ENCODE measurements at places on chromosomes 5 and 9.

DNA sequence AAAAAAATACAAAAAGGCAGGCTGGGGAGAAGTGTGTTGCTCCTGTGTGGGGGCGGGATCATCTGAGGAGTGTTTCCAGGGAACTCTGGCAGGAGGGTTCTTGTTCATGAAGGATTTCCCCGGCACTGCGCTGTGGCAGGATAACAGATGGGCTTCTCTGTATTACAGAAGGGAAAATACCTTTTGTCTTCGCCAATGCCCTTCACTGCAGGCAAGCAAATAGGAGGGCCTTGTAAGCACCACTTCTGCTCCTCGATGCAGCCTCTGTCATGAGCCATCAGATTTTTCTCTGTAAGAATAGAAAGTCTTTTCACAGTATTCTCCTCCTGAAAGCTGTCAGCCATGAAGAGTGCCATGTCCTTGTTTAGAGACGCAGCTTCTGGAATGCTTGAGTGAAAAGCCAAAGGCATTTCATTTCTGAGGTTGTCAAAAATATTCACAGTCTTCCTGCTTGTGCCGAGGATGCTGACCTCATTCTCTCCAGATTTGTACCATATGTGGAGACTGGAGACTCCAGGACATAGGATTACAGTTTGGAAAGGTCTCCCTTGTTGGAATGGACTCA is 294.0 kb downstream of the YTHDC2 start:
- DNase-seq, result no peak

- no peak for DNase-seq
Observed at GRCh38 chr9:86966852-86967511, 19.7 kb upstream of the GAS1 start.

DNA sequence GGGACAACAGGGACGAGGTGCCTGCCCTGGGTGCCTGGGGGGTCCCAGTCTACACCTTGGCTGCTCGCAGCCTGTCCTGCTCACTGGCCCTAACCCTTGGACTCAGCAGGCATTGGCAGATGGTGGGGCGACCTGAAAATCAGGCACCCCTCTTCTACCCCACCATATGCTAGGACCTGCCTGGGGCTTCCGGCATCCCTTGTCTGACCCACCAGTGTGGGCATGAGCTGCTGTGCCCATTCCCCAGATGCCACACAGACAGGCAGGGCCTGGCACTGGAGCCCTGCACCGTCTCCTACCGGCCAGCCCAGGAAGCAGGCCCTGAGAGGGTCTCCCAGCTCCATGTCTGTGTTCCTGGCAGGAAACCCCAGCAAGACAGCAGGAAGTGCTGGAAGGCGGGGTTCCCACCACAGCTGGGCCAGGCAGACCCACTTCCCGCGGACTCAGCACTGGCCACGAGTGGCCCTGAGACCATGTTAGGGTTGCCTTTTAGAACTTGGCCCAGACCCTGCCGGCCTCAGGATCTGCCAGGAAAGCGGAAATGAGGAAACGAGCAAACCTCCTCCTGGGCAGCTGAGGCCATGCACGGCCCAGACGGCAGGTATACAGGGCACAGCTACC is 3.1 kb downstream of the NINJ1 start:
- DNase-seq, result no peak

- no peak for DNase-seq
Observed at GRCh38 chr9:120710110-120710981, 3.9 kb downstream of the MEGF9 start.

DNA sequence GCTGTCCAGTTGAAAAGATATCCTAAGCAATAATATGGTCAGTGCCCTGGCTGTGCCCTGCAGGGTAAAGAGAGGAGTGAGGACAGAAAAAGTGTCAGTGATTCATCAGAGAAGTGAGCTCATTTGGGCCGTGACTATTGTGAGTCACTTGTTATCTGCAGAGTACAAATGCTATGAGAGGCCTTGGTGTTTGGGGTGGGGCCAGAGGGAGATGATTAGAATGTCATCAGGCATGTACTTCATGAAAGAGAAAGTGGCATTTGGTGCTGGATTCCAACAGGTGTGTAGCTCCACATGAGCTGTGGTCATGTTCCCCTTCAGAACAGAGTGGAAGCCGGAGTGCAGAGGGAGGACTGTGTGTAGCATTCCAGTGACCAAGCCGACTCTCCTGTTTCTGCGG is 174.1 kb downstream of the KDM4C start:
- DNase-seq, result peak; percentile 70

- no peak for DNase-seq
Observed at GRCh38 chr5:142860270-142860669, 90.1 kb downstream of the ARHGAP26 start.

DNA sequence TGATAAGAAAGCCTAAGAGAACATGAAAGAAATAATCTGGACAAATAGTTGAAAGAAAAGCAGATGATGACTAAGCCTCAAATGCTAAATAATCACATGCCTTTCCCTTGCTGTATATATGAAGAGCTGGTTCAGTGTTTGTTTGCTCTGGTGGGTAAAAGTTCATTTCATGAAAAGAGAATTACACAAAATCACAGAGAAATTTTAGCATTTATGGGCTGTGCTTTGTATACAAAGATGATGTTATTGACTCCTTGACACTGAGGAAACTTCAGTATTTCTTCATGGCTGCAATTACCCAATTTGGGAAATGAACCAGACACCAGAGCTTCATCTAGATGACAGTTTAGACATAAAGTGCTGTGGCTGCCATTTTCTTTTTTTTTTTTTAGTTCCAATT is 527.2 kb downstream of the NR2F1-AS1 start:
- DNase-seq, result no peak

DNA sequence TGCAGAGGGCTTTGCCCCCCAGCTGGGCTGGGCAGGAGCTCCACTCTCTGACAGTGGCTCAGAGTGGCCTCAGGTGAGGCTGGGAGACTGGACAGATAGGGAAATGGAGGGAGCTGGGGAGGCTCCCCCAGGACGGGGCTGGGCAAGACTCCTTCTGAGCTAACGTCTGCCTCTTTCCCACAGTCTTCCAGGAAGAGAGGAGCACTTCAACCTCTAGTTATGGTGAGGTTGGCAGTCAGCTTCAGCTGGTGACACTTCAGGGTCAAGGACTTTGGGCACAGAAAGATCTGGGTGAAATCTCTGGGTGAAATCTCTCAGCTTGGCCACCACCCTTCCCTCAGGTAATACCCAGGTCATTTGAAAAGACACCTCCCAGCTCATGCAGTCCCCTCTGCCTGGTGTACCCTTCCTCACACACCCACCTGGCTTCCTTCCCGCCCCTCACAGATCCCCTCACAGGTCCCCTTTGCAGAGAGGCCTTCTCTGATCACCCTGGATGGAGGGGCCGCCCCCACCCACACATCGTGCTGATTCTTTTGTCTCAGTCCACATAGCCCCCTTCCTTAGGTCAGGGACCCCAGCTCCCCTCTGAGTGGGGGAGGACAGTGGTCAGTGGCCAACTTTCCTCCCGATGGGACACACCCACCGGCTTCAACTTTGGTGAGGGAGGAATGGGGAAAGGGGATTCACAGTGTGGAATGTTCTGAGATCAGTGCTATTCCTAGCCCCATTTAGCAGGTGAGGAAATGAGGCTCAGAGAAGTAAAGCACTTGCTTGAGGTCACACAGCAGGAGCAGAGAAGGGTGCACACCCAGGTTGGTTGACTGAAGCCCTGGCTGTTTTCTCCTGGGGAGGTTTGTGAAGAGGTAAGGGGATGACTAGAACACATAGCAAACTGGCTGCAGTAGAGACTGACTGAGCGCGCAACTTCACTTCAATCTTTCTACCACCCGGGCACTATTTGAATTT is 15.8 kb upstream of the NEURL1B start:
- no peak for DNase-seq

GRCh38 chr5:36885149-36885548 is 8.6 kb downstream of the NIPBL start:
- no peak for DNase-seq

DNA sequence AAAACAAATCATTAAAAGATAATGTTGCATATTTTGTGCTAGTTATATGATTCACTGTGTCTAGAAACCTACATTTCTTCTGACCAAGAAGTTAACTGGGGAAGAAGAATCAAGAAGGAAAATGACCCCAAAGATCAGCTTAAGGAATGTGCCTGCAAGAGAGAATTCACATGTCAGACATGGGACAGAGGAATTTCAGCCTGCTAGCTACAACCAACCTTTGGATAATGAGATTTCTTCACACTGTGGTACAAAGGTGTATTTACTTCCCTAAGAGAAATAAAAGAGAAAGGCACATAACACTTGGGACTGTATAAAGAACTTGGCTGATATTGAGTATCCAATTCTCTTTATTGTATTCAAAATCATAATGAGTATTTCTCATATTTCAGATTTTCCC is 39.6 kb upstream of the ELL2 start:
- DNase-seq, result no peak

DNA sequence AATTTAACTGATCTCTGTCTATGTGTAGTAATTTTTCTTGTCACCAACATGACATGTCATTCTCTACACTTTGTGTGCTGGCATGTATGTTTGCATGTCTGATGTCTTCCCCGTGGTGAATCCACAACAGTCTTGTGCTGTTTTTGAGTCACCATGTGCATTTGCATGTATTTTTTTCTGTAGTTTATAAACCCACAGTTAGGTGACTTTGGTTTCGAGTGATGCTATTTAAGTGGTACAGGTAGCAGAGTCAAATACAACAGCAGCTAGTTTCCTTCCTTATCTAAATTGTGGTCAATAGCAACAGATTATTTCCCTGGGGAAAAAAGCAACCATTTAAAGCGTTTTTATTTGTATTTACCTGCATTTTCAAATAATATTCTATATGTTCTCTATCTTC is 89.9 kb upstream of the FSD1L start:
- no peak for DNase-seq

GRCh38 chr5:115816226-115817081 is at the start of gene CDO1:
Gene CDO1 (minus strand): TSS chr5:115816659. CDS start chr5:115816397, 262 bp downstream.
- no peak for DNase-seq

DNA sequence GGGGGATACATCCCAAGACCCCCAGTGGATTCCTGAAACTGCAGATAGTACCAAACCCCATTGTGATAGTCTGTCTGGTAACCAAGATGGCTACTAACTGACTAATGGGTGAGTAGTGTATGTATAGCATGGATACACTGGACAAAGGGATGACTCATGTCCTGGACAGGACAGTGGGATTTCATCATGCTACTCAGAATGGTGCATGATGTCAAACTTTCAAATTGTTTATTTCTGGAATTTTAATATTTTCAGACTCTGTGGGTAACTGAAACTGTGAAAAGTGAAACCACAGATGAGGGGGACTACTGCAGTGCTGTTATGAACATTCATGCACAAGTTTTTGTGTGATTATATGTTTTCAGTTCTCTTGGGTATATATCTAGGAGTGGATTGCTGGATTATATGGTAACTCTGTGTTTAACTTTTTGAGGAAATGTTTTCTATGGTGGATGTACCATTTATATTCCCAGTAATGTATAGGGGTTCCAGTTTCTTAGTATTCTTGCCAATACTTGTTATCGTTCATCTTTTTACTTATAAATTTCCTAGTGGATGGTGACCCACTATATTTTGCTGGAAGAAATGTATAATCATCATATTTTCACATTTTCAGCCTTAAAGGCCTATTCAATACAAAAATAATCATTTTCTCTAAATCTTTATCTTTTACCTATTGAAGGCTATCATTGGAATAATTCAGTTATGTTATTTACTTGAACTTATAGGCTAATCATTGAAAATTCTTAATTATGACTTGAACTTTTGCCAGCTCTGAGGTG is 140.9 kb downstream of the NR3C1 start:
- DNase-seq, result peak; percentile 70

GRCh38 chr5:8517456-8517855 is 648.5 kb downstream of the MTRR start:
- DNase-seq, result no peak

- no peak for DNase-seq
Observed at GRCh38 chr9:95870906-95871305, 4.6 kb upstream of the ERCC6L2 start.

DNA sequence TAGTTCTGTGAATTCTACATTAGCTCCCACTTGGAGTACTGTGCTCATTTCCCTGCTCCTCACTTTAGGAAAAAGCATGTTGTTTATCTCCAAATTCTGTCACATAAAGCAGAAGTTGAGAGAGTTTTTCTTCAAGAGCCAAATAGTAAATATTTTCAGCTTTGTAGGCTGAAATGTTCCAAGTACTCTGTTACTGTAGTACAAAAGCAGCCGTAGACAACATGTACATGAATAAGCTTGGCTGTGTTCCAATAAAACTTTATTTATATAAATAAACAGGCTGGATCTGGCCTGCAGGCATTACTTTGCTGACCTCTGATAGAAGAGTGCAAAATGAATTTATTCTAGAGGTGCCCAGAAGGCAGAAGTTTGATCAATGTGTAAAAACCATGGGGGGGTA is 73.0 kb upstream of the AGXT2 start:
- no peak for DNase-seq

DNA sequence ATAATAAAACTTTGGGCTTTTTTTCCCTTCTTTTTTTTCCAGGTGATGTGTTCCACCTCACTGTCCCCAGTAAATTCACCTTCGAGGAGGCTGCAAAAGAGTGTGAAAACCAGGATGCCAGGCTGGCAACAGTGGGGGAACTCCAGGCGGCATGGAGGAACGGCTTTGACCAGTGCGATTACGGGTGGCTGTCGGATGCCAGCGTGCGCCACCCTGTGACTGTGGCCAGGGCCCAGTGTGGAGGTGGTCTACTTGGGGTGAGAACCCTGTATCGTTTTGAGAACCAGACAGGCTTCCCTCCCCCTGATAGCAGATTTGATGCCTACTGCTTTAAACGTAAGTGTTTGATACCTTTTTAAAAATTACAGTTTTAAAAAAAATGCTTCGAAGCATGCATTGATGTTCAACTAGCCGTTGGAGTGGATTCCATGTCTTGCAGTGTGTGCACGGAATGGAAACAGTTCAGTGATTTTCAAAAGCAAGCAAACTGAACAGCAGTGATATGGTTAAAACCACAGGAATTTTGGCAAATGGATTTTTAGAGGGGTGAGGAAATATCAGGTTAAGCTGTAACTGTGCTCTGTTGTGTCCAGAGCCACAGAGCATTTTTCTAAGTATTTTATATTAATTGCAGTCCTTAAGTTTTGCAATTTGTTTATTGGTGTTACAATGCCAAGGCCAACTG is 40.7 kb downstream of the VCAN start:
- no peak for DNase-seq

DNA sequence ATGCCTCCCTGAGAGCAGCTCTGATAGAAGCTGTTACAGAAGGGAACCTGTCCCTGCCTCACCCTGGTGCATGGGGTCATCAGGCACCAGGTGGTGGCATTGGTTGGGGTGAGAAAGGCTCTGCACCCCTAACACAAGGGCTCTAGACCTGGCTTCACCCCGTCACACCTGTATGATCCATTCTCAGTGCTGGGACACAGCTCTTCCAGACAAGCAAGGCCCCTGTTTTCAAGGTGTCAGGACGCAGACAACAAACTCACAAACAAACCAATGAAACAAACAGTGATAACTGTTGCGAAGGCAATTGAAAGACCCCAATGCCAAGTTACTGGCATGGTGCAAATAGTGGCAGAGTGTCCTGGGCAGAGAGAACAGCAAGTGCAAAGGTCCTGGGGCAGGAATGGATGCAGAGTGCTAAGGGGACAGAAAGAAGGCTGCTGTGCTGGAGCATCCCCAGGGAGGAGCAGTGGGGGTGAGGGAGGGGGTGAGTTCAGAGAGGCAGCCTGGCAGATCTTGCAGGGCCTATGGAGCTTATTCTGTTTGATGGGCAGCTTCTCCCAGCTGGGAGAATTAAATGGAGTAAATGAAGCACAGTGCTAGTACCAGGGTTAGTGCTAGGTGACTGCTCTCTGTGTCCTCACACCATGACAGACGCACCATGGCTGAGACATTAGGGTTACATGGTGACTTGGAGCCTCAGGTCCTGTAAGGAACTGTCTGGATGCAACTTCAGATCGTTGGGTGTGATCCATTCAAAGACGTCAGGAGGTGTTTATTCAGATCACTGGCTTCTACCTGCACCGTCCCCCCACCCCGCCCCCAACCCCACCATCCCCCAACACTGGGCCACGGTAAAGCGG is 67.9 kb upstream of the UNC5A start:
- DNase-seq, result no peak
